Cerebellum (tissue), 4 donors: ENCODE measurements at places on chromosomes 13 and 19. TPM values are rescaled to one million over a fixed set of nuclear protein-coding genes. Genes with fewer than 3 reads are reported as not detected.

Gene ZNF560
- total RNA-seq, result 0.36 TPM

Gene APLP1
- total RNA-seq, result 97.6 TPM

Gene IZUMO2
- total RNA-seq, result not detected

Gene STOML3
- 0.36 TPM for total RNA-seq

Gene NCAN
- 85.3 TPM for total RNA-seq

Gene KLK12
- not detected for total RNA-seq

DNA sequence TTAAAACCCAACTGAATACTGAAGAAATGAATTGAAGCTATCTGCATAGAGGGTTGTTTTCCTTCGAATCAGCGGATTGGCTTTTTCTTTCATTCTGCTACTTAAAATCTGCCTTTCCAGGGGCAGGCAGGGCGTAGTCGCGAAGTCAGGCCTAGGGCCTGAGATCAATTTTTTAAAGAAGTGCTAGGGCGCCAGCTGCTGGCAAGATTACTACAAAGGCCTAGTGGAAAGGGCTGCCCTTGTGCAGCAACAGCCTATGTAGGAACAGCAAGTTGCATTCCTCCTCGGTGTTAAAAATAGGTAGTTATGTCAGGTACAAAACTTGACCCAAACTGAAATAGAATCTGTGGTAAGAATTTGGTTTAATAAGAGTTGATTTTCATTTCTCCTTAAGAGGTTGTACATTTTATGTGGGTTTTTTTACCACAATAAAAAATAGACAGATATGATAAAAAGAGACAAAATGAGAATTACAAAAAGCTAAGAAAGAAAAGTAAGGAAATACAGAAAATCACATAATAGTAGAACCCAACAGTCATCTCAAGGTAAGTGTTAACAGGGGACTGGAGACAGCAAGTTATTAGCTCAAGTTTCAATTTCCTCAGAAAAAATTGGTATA lies 9.5 kb upstream of the URAD start:
- no peak for DNase-seq

DNA sequence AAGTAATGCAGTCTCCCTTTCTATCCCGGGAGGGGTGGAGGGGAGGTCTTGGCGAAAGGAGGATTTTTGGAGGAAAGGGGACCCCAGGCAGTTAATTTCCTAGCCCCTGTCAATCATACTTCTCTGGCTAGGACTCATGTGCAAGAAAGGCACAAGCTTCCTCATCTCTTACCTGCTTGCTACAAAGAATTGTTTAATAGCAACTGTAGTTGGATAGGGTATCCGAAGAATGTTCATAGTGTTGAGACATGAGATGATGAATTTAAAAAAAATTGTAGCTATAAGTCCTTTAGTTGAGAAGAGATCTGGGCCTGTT lies 525 bp downstream of the BORA start:
- DNase-seq, result no peak

DNA sequence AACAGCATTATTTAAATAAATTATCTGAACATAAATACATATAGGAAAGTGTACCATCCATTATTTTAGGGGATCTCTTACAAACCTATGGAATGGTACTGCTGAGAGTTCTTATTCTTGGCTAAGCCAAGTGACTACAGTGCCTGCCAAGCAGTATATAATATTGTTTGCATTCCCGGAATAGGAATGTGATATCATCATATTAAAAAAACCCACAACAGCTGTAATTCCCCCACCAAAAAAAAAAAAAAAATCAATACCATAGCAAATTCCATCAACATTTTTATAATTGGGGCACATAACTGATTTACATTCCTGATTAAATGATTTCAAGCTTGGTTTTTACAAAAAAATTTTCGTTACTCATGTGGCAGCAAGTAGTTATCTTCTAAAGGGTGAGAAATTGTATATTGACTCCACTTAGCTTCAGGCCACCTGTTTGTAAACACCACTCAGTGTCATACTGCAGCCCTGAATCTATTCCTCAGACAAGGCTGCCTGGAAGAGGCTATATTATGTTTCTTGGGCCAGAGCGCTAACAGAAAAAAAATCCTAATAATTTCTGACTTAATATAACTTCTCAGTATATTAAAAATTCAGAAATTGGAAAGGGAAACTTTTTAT lies 278.1 kb downstream of the DNAJC15 start:
- no peak for DNase-seq

GRCh38 chr13:95245071-95245470 lies 56.2 kb downstream of the ABCC4 start:
- no peak for DNase-seq

DNA sequence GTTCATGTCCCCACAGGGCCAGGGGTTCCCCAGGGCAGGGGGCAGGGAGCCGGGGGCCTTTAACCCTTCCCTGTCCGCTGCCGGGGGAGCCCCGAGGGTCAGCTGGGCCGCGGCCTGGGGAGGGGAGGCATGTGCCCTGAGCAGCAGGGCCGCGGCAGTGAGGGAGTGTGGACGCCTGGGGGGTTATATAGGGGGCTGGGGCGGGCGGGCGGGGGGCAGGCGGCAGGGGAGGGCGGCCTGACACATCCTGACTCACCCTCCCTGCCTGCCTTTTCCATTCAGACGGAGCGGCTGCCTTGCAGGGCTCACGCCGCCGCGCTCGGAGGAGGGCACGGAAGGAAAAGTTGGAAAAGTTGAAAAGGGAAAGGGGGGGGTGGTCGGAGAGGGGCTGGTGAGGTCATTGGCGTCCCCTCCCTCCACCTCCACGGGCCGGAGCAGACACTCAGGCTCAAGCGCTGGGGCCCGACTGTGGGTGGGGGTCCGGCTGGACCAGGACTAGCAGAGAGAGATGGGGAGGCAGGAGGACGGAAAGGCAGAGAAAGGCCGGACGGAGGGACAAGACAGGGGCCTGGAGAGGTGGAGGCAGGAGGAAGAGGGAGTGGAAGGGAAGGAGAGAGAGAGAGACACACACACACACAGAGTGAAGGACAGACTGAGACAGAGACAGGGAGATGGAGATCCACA lies at the start of gene IL11:
Gene IL11, minus strand, starts transcription at position 159 of the 684 bp plus-strand sequence. Its CDS starts 153 bp downstream, at position 6.
- DNase-seq, result no peak

GRCh38 chr19:41813911-41814310 lies 17.5 kb downstream of the CEACAM3 start:
- DNase-seq, result no peak

DNA sequence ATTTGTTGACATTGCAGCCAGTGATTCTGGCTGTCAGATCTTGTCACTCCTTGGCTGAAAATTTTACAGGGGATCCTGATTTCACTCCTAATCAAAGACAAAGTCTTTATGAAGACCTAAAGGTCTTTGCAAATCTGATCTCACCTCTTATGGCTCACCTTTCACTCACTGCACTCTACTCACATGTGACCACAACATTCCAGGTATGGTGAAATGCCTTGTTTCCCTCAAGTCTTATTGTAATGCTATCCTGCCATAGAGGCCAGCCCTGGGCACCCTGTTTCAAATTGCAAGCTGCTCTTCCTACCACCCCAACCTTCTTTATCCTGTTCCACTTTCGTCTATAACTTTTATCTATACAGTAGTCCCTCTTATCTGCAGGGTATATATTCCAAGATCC lies 200.1 kb downstream of the NDFIP2 start:
- no peak for DNase-seq

GRCh38 chr19:8146877-8147581 lies 2.4 kb downstream of the FBN3 start:
- DNase-seq, result no peak

GRCh38 chr13:44489751-44490150 lies 86.4 kb downstream of the TSC22D1 start:
- DNase-seq, result no peak

GRCh38 chr13:61084988-61085387 lies 330.7 kb downstream of the PCDH20 start:
- no peak for DNase-seq

DNA sequence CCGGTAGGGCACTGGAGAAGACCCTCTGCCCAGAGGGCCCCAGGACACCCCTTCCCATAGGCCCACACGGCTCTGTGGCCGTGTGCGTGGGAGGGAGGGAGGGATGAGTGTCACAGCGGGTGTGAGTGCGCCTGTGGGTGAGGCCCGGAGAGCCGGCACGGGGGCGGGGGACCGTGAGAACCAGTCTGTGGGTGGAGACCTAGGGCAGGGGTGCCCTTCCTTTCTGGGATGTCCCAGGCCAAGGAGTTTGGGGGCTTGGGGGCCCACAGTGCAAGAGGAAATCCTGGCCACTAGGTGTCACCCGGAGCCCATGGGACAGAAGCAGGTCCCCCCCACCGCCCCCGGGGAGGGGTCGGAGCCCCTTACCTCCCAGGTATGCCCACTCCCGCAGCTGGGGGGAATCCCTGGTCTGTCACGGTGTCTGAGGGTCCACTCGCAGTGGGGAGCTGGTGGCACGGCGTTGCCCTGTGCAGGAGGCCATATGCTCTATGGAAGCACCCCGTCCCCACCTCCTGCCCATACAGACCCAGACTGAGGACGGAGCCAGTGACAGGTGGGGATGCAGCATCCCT lies 16.0 kb upstream of the SLC7A10 start:
- no peak for DNase-seq

- DNase-seq, result no peak
Measured at GRCh38 chr19:15825753-15826152, 10.3 kb upstream of the OR10H1 start.

DNA sequence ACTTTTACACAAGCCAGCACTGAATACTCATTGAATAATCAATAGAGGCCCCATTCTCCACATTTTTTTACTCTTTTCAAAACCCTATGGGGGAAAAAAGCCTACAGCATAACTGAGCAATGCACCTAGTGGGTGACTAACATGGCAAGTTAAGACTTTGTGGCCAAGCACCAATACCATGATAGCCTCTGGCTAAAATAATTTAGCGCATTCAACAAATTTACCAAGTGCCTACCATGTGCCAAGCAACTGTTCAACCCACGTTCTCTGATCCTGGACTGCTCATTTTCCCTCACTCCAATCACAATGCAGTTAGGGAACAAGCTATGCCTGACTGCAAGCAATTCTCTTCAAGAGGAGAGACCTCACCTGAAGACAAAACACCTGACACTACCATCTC lies 3.0 kb downstream of the ANKRD10 start:
- DNase-seq, result no peak

DNA sequence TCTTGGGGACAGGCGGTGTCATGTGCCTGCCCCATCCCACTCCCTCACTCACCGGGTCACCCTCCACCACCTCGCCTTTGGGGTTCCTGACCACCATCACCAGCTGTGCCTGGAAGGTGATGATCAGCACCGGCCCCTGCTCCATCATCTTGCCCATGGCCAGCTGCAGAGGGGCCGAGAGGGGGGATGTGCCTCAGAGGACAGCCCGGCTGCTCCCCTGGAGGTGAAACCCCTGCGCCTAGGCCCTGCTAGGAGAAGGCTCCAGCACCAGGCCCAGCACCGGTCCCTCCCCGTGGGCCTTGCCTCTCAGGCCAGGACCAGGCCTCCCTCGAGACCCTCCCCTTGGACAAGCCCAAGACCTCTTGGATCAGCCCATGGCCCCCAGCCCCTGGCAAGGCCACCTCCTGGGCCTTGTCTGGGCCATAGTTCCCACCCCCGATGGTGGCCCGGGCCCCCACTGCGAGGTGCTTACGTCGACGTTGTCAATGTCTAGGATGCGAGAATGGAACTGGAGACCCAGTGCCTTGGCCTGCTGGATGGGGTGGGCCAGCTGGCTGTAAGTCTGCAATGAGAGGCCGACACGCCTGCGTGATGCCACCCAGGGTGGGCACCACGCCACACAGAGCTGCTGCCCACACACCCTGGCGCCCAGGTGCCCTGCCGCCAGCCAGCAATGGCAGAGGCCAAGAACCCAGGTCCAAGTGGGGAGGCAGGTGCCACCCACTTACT lies 1.8 kb upstream of the CTXN1 start:
- no peak for DNase-seq

- no peak for DNase-seq
Measured at GRCh38 chr13:79530270-79530669, 49.3 kb downstream of the NDFIP2 start.

- no peak for DNase-seq
Measured at GRCh38 chr19:36962346-36962745, 46.2 kb downstream of the ZNF568 start.

GRCh38 chr13:43274881-43275280 lies 251.5 kb downstream of the DNAJC15 start:
- DNase-seq, result no peak

GRCh38 chr19:40159744-40160143 lies 31.5 kb upstream of the MAP3K10 start:
- DNase-seq, result no peak

- DNase-seq, result peak; percentile 70
Measured at GRCh38 chr19:1566392-1567115, 1.6 kb downstream of the MEX3D start.

DNA sequence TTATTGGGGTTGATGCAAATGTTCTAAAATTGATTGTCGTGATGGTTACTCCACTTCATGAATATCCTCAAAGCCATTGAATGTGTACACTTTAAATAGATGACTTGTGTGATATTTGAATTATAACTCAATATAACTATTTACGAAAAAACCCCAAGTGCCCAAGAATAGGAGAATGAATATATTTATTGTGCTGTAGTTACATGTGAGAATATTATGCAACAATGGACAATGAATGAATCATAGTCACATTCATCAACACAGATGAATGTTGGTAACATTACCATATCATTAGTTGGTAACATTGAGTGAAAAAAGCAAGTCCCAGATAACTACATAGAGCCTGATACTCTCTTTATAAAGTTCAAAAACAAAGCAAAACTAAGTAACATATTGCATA lies 127.8 kb upstream of the UBL3 start:
- no peak for DNase-seq

DNA sequence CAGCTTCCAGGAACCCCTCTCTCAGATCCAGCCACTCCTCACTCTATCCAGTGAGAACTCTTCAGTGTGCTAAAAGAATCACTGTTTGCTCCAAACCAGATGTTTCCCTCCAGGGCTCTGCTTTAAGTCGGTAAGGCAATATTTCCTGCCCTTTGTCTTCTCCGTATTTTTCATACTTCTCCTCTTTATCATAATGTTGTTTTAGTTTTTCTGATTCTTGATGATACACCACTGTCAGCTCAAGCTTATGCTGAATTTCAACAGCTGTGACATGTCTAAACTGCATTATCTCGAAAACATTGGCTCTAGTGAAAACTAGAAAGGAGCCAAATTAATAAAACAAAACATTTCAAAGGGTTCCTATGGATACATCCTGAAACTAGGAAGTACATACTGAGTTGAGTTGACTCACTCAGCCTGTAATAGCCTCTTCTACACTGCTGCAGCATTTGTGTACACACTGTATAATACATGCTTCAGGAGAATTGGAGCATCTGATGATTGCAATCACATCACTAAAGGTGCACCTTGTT lies 39.8 kb downstream of the GPR180 start:
- DNase-seq, result no peak

GRCh38 chr13:21033856-21034602 lies 27.4 kb downstream of the LATS2 start:
- DNase-seq, result no peak

DNA sequence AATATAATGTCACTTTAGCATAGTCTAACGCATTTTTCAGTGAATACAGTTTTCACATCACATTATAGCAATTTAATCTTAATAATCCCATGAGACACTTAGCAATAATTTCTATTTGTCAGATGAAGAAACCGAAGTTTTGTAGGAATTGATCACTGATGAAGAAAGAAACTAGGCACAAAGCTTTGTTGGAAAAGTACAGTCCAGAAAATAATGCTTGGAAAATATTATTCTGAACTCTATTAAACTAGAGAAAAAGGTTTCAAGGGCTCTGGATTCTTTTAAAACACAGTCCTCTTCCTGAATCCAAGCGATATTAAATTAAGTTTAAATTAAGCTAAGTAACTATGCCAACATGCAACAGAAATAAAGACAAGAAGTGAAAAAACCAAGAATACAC lies 62.2 kb downstream of the DCLK1 start:
- DNase-seq, result no peak
